T-helper 2 cell treated with Interferon-gamma antibody and Interleukin-4, amounts not matched to agents 5 μg/mL and 100 μg/mL, for 36 hours (primary cell): ENCODE measurements at places on chromosomes 2 and 18.

- DNase-seq: no peak
Observed at GRCh38 chr2:236012155-236012554, 156.0 kb downstream of the GBX2 start.

DNA sequence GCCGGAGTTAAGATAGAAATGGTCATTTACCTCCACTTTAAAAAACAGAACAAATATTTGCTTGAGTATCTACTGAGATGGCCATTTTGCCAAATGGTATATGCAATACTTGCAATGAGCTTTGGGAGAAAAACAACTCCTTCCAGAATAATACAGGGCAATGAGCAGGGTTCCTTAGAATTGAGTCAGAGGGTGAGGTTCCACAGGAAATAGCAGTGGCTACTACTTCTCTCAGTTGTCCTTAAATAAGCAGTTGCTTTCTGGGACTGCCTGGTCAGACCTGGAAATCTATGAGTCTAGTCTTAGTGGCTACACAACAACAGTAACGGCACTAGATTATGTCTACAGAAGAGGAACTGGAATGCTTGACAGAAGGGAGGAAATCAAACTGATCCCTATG is 80.9 kb upstream of the CCDC85A start:
- DNase-seq: no peak

- no peak for DNase-seq
Observed at GRCh38 chr2:235026649-235027557, 75.1 kb downstream of the SH3BP4 start.

DNA sequence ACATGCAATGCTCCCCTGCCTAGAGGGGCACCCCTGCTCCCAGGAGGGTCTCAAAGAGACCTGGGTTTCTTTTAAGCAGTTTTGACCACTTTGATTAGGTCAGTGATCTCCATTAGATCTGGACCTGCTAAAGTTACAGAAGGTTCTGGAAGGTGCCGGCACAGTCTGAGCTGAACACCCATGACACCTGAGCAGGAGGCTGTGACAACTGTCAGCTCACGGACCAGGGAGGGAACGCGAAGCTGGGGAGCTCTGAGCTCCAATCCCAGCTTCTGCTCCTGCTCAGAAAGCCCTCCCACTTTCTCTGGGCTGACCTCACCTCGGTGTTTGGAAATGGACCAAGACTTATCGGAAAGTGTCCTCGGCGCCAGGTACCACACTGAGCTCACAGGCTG is 113.8 kb downstream of the NFATC1 start:
- no peak for DNase-seq

- no peak for DNase-seq
Observed at GRCh38 chr2:143284087-143284675, 155.0 kb downstream of the ARHGAP15 start.

DNA sequence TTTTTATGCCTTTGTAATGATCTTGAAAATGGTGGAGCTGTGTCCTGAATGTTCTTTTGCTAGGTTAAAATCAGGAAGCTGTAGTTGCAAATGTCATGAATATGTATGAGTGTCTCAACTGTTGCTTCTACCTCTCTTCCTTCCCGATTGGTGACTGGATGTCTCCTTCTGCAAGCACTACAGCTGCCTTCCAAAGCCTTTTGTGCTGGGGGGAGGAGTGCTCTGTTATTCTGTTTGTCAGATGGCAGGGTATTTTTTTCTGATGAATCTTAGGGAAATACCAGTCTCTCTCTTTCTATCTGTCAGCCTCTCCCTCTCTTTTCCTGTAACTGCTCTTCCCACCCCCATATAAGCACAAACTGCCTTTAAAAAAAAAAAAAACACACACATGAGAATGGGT is 1396.3 kb upstream of the CELF4 start:
- no peak for DNase-seq

- DNase-seq: no peak
Observed at GRCh38 chr2:16525265-16525887, 140.3 kb downstream of the CYRIA start.

- no peak for DNase-seq
Observed at GRCh38 chr2:27000228-27000627, 29.8 kb downstream of the MAPRE3 start.

- no peak for DNase-seq
Observed at GRCh38 chr2:235106874-235107639, 155.2 kb downstream of the SH3BP4 start.

GRCh38 chr2:68653538-68653982 is 10.2 kb downstream of the PROKR1 start:
- peak; percentile 77 for DNase-seq

- DNase-seq: no peak
Observed at GRCh38 chr2:240506406-240507059, 51.3 kb downstream of the ANKMY1 start.

DNA sequence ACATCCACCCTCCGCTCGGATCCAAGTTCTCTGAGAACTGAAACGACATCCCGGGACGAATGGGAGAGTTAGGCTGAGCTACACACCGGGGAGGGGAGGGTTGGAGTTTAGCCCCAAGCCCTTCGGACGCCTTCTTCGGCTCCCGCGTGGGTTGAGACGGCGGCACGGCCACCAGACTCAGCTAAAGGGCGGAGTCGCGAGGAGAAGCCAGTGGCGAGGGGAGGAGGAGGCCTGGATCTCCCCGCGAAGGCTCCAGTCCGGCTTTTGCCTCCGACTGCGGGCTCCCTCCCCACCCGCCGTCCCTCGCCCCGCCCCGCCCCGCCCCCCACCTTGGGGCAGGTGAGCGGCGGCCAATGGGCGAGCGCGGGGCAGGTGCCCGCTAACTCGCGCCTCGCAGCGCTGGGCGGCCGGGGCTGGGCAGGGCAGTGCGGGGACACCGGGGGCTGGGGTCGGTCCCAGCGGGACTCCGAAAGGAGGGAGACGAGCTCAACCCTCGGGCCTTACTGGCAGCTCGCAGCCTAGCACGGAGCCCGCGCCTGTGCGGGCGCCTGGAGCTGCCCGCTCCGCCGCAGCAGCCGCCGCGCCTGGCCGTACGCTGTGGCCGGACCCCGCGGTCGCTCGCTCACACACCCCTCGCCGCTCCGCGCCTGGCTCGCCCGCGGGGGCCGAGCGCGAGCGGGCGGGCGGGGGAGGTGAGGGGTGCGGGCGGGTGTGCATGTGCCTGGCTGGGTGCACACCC is at the start of gene EMX1:
Gene EMX1, plus strand, starts transcription at position 382 of the 739 bp plus-strand sequence. Its CDS starts 334 bp downstream, at position 716.
- no peak for DNase-seq

DNA sequence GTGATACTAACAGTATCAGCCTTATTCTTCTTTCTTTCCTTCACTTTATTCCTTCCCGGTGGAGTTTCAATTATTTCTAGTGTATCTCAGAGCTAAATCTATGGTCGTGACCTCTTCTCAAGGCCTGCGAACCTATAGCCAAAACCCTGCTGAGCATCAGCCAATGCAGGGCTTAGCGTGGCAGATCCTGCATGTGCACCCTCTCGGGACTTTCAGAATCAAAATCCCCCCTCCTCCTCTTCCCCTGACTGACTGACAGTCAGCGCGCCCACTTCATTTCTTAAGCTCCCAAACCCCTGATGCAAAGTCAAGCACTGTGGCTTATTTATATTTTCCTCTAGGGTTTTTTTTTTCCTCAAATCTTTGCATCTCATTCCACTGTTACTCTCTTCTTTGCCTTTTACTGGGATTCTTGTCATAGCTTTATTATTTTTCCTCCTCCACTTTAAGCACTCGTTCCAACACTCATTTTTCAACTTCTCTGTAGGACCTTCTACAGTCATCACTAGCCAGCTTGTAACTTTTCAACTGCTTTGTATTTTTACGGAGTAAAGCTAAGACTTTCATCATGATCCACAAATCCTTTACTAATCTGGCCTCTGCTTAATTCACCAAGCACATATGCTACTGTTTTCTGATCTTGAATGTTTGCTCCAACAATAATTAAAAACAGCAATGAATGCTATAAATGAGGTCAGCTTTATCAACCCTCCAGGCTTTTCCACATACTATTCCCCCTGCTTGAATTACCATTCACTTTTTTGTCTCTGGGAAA is 896.5 kb upstream of the PIK3C3 start:
- DNase-seq: no peak

GRCh38 chr2:177611310-177611886 is 218.8 kb downstream of the AGPS start:
- DNase-seq: no peak

DNA sequence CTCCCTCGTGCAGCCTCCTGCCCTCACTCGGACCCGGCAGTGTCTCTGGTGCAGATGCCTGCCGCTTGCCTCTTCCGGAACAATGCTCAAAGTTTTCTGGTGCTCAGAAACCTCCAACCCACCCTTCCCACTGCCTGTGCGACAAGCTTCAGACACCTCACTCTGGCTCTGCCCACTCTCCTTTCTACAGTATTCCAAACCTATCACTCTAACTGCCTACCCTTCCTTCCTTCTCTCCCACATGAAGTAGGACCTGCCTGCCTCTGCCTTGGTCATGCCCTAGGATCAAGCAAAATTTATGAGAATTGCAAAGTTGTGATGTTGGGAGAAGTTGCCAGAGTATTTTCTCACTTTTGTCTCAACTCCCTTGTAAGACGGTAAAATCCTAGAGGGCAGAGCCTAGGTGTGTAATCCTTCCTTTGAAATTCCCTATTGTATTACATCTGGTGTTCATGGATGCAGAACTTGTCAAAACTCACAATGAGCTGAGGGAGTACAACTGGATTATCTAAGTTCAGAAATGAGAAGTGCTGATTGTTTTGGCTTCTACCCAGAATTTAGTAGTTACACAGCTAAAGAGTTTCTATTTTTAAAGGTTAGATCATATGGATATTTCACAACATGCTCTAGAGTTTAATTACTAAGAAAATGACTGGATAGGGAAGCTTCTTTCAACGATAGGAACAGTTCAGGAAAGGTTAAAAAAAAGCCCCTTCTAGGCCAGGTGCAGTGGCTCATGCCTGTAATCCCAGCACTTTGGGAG is 7.2 kb downstream of the NPC1 start:
- no peak for DNase-seq

GRCh38 chr2:55547001-55547400 is 27.5 kb downstream of the CFAP36 start:
- DNase-seq: no peak

- no peak for DNase-seq
Observed at GRCh38 chr2:156396126-156396525, 40.1 kb upstream of the GPD2 start.

DNA sequence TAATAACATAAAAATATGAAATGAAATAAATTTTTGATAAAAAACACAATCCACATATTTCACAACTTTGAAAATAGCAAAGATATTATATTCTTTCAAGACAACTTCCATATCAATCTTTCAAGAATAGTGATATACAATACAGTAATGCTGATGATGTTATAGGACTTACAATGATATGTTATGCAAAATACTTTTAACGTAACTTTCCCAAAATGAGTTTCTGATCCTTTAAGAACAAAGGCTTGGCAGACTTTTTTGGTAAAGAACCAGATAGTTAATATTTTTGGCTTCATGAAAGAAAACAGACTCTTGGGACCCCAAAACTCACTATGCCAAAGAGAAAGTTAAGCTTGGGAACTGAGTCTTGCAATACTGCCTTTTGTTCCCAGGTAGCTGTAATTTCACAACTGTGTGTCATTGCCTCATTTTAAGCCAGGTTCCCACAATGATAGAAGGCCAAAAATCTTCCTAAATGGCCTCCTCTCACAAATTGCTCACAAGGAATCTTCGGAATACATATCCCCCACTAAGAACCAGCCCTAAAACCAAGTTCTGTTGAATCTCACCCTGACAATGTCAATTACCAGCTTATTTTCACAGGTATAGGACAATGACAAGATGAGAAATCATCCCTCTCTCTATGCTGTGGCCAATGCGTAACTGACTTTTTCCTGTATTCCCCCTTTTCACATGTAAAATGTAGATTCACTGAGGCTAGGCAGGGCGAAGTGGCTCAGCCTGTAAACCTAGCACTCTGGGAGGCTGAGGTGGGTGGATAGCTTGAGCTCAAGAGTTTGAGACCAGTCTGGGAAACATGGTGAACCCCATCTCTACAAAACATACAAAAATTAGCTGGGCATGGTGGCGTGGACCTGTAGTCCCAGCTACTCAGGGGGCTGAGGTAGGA is 54.8 kb upstream of the STRN start:
- DNase-seq: no peak

GRCh38 chr2:178782236-178782635 is 25.0 kb downstream of the TTN start:
- DNase-seq: no peak

- no peak for DNase-seq
Observed at GRCh38 chr2:179604598-179604997, 256.8 kb downstream of the ZNF385B start.

DNA sequence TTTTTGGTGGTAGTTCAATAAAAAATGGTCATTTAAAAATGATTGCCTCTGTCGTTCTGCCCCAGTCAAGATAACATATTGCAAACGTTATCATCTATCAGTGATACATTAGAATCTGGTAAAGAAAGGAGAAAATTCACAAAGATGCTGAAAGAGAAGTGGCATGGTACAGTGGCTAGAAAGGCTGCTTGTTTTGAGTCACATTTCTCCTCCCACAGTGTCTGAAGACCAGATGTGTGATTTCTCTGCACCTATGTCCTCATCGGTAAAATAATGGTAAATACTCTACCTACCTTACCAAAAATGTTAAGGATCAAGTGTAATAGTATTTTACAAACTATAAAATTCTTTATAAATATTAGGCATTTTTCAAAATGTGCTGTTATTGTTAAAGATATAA is 76.1 kb upstream of the NOSTRIN start:
- DNase-seq: no peak

DNA sequence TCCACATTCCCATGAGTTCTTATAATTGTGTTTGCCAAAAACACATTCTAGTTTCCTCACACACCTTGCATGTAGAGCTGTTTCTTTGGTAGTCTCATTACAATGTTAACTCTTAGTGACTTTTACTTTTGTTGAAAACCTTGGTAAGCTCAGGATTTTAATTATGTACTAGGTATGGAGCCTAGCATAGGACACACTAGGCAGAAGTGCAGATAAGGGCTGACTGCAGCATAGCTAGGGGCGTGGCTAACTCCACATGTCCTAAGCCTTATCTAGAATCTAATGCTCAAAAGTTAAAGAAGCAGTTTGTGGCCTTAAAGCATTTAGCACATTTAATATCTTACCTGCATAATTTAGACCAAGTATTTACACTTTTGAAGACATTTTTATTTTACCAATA is 153.7 kb upstream of the FBXO11 start:
- no peak for DNase-seq

DNA sequence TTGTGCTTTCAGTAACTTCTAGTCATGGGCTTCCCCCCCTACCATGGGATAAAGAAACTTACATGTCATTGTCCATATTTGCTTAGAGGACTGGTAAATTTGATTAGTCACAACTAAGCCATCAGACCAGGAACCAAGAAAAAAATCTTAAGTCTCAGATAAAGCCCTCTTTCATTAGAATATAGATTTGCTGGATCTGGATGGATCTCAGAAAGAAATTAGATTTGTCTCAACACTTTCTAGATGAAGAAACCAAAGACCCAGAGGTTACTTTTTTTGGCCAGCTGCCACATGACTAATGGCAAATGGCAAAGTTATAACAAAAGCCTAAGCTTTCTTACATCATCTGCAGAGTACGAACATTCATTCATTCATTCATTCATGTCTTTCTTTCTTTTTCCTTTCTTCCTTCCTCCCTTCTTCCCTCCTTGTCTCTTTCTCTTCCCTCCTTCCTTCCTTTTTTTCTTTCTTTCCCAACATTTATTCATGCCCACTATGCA is 60.2 kb downstream of the CDCA7 start:
- no peak for DNase-seq
